ENCODE measurements at places on chromosomes 1 and 21. TPM values are rescaled to one million over a fixed set of nuclear protein-coding genes. Genes with fewer than 3 reads are reported as not detected.

- no peak for DNase-seq
These were observed 893.4 kb upstream of the ADGRL4 start for GRCh38 chr1:79899914-79900313.

The ZCCHC17 gene
- polyA plus RNA-seq, result 47.4 TPM

GRCh38 chr21:44658913-44659595 lies 1.3 kb downstream of the KRTAP12-3 start:
- DNase-seq, result no peak

DNA sequence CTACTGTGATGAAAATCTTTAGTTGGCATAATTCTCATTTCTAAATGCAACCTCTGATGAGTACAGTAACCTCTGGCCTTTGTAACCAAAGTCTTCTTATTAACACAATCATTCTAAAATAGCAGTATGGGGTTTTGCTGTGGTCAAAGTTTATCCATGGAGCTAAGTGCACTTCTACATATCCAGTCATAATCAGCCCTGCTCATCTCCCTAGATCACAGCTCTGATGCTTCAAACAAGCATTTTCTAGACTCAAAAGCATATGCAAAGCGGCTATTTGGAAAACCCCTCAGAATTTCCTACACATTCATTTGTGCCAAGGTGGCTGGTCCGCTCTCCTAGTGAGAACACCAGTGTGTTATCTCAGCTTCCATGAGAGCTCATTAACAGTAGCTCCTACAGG lies 418.6 kb downstream of the MRPL39 start:
- DNase-seq, result no peak

- no peak for DNase-seq
These were observed 27.1 kb downstream of the FTCD start for GRCh38 chr21:46128106-46128932.

The LCE6A gene
- not detected for polyA plus RNA-seq

All from right renal pelvis (tissue), 4 donors.